ENCODE measurements at places on chromosomes 1 and 21.

DNA sequence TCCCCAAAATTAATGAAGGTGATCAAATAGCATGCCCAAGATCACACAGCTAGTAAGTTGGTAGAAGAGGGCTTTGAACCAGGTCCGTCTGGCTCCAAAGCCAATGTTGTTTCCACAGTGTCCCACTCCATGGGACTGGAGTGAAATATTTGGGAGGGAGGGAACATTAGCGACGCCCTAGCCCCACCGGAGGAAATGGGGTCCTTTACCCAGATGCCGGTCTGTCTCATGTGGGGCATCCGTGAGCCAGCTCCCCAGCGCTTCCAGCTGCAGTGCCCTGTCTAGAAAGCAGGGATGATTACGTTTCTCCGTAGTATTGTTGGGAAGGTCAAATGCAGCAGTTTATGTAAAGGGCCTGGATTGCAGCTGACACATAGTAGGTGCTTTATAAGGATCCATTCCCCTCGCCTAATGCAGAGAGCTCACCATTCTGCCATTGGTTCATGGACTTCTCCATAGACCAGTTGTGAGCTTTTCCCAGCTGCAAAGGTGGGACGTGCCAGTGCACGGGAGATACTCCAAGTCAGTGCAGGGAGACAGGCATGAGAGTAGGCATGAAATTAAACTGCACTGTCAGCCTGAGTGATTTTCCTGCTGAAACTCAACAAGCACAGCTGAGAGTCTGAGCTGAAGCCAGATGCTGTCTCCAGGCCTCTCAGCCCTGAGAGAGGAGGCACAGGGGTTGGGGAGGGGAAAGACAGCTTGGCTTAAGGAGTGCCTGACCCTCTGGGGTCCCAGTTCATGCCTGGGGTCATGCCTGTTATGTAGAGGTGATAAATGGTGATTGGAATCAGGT lies 24.7 kb downstream of the QSOX1 start:
- no peak for DNase-seq

DNA sequence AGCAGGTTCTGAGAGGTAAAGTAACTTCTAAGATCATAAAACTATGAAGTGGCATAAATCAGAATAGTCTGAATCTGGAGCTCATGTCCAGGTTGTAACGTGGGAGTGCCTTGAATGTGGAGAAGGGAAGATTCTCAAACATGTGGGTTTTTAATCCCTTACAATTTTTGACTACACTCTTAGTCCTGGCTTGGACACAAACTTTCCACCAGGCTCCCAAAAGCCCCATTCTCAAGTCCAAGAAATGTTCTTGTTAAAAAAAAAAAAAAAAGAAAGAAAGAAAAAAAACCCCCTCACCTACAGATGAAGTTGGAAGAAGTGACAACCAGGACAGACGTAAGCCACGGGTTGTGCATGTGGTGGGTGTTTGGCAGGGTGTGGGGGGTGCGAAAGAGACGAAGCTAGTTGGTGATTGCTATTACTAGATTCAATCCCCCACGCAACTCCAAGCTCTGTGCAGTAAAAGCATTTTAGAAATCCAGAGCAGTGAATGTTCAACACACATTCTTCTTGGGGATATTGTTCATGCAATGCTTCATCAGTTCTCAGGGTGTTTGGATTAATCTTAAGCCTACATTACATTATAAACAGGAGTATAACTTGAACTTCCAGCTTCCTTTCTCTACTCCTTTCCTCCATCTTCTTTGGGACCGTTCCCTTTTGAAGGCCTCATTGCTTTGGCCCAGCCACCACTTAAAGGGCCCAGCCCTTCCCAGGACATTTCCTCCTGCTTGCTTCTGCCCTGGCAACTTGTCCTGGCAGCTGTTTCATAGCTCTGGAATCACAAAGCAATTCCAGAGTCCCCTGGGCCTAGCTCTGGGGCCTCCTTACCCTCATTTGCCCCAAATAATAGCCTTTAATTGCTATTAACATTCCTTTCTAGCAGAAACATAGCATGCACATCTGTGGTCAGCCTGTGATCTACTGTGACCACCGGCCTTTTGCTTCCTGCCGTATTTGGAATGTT lies 41.8 kb downstream of the PHC2 start:
- no peak for DNase-seq

GRCh38 chr1:54168206-54168965 lies 15.6 kb upstream of the CDCP2 start:
- no peak for DNase-seq

DNA sequence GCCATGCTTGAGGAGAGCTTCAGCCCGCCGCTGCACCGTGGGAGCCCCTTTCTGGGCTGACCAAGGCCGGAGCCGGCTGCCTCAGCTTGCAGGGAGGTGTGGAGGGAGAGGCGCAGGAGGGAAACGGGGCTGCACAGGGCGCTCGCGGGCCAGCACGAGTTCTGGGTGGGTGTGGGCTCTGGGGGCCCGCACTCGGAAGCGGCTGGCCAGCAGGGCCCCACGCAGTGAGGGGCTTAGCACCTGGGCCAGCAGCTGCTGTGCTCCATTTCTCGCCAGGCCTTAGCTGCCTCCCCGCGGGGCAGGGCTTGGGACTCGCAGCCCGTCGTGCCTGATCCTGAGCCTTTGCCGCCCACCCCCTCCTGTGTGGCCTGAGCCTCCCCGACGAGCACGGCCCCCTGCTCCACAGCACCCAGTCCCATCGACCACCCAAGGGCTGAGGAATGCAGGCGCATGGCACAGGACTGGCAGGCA lies 1554.0 kb downstream of the KCNT2 start:
- no peak for DNase-seq

DNA sequence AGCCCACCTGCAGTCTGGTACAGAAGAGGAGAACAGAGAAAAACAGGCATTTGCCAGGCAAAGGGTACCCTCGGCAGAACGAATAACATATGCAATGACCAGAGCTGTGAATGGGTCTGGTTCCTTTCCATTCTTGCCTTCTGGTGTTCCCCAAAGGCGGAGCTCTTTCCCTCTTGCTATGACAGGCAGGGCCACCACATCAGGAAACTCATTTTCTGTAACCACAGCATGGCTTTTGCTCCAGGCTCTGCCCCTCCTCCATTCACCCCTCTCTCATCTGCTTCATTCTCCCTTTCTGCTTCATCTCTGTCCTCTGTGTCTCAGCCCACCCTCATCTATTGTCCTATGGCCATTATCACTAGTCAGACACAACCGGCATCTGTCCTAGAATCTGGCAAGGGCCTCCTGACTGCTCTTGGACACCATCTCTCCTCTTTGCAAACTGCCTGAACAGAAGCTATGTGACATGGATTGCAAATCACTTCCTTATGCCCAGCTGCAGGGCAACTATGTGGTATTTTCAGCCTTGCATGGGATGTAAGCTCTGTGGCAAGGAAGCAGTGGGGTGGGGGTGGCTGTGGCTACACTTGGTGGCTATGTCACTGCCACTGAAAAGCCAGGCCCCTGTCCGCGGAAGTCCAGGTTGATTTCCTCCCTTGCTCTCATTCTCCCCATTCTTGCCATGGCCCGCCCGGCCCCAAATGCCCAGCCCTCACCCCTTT lies 78.8 kb upstream of the ABCD3 start:
- DNase-seq, result no peak

GRCh38 chr1:245153081-245153551 lies 1.7 kb upstream of the KIF26B start:
- no peak for DNase-seq

GRCh38 chr1:116246174-116246573 lies 126.9 kb upstream of the ATP1A1 start:
- no peak for DNase-seq

DNA sequence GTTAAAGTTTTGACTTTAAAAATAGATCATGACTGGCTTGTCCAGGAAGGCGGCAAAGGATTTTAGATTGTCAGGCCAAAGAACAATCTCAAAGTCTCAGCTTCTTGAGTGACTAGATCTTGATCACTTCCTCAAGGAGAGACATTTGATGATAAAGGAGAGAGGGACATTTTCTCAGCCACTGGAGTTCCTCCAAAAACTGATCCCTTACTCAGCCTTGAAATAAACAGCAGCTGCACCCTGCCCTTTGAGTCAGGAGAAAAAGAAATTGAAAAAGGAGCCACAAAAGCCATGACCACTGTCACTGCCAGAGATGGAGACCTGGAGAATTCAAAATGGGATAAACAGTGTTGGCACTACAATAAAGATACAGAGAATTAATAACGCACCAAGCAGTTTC lies 288.4 kb upstream of the PRMT6 start:
- DNase-seq, result no peak

- DNase-seq, result no peak
Measured at GRCh38 chr1:60894130-60894529, 188.2 kb upstream of the NFIA start.

- DNase-seq, result no peak
Measured at GRCh38 chr21:40625991-40626390, 221.0 kb downstream of the DSCAM start.

DNA sequence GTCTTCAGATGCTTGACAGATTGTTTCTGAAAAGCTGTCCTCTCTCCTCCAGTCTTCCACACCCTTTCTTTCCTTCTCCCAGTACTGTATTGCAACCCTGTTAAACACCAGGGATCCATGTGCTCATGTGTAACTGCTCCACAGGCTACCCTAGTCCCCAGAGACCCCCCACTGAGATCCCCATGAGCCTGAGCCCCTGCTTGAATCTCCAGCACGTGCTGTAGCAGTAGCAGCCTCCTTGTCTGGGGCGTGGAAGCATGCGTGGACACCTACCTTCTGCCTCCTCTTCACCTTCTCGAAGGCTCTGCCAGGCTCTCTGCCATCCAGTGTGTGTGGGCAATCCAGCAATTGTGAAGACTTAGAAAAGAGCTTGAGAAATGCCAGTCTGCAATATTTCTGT lies 25.2 kb downstream of the GPR137B start:
- no peak for DNase-seq

GRCh38 chr21:25646474-25646873 lies 7.4 kb downstream of the JAM2 start:
- DNase-seq, result no peak

DNA sequence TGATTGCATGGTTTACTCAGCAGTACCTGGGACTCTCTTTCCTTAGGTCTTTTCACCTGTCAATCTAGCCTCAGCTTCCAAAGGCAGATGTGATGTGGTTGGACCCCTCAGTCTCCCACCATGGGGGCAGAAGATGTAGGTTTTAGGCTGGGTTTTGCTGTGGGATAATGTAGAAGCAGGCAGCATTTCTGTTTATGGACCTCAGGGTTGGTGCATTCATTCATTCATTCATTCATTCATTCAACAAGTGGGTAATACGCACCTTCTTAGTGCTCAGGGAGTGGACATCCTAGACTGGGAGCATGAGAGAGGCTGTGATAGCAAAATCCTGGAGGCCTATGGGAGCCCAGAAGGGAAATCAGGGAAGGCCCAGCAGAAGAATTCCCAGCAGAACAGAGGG lies 209.6 kb downstream of the TRABD2B start:
- no peak for DNase-seq

Data from NCI-H1417 treated with DMSO at 0.1 percent for 48 hours (cell line).